ENCODE measurements at places on chromosomes 1 and 21.

GRCh38 chr1:173392895-173393658, 84.1 kb upstream of the PRDX6 start:
- DNase-seq: no peak

- peak; percentile 49 for DNase-seq
These were observed 3.2 kb upstream of the SAMD13 start for GRCh38 chr1:84298328-84298683.

DNA sequence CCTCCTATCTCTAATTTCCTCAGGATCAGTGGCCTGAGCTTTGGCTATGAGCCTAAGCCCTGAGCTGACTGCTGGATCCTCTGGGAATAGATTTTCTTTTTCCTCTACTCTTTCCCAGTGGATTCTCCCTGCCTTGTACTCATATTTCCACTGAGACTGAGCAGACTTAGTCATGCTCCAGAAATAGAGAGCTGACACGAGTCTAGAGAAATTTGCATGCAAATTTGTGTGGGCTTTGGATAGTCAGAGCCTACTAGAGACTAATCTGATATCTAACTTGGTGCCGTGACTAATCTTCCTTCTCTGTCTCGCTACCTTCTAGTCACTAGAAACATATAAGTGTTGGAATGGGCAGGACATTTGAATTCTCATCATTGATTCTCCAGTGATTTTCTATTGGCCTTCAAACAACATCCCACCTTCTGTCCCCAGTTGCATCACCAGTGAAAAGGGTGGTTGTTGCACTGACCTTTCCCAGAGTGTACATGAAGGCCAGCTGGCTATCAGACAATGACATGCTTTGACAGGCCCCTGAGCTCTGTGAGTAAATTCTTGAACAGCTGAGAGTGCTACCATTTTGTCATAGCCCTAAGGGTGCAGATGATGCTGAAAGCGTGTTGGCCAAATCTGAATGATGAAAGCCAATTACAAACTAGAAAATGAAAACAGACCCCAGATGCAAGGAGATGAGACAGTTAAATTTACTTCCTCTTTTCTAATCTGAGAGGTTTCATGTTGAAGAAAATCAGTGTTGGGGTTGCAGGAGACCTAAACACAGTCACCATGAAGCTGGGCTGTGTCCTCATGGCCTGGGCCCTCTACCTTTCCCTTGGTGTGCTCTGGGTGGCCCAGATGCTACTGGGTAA, at the start of gene FCRLA:
TSS of gene FCRLA (plus strand) at position 748 of the 866 bp plus-strand sequence. CDS start at position 784, 36 bp downstream.
- no peak for DNase-seq

GRCh38 chr1:59124166-59124565, 172.7 kb upstream of the FGGY start:
- DNase-seq: no peak

DNA sequence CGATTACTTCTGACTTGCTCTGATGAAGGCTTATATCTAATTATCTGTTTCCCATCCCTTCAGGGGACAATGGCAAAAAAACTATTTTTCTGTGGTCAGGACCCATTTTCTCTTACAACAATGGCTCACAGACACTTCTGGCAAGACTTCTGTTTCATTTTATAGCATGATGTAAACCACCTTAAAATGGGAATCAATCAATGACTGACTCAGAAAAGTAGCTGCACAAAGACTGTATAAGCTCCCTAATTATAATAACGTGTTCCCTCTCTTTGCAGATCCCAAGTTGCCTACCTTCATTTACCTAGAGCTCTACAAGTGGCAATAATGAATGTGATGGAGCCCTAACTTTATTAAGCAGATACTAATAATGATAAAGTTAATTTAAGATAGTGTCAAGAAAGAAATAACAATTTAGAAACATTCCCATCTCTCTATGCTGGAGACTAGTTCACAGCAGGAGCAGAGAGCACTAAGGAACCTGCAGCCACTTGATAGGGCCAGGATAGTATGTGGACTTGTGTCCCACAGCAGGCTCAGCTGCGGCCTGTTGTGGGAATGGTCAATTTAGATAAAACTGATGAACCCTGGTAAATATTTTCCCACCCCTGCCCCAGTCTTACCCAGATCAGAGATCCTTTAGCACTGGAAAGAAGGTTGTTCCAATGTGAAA, 538 bp downstream of the GBP2 start:
- DNase-seq: no peak

GRCh38 chr1:113442131-113442530, 51.8 kb downstream of the MAGI3 start:
- no peak for DNase-seq

DNA sequence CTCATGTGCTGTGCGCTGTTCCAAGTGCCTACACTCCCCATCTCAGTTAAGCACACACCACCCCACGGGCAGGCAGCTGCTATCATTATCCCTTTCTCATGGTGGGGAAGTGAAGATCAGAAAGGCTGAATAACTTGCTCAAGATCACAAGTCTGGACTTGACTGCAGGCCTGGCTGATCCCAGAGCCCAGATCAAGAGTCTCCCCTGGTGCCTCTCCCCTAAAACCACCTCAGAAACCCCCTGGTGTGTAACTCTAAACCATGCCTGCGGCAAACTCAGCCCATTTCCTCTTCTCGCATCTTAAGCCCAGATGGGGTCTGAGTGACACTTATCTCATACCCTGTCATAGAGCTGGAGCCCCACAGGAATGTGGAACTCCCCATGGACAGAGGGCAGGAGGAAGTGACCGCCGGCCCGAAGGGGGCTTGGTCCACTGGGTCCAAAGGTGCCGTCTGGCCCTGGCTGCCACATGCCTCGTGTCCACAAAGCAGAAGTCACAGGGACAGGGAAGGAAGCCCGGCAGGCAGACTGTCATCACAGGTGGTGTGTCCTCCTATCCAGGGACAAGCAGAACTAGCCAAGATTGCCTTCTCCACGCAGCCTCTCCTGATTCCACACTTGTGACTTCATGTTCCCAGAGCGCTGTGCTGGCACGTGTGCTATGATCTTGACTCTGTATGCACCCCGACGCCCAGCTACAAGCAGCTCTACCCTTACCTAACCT, 92.1 kb downstream of the SYF2 start:
- DNase-seq: no peak

- DNase-seq: no peak
These were observed 55.8 kb downstream of the NAV1 start for GRCh38 chr1:201594575-201595245.

- no peak for DNase-seq
These were observed 1.6 kb upstream of the OR10T2 start for GRCh38 chr1:158400871-158401270.

- no peak for DNase-seq
These were observed 57.8 kb upstream of the RAVER2 start for GRCh38 chr1:64686828-64687724.

DNA sequence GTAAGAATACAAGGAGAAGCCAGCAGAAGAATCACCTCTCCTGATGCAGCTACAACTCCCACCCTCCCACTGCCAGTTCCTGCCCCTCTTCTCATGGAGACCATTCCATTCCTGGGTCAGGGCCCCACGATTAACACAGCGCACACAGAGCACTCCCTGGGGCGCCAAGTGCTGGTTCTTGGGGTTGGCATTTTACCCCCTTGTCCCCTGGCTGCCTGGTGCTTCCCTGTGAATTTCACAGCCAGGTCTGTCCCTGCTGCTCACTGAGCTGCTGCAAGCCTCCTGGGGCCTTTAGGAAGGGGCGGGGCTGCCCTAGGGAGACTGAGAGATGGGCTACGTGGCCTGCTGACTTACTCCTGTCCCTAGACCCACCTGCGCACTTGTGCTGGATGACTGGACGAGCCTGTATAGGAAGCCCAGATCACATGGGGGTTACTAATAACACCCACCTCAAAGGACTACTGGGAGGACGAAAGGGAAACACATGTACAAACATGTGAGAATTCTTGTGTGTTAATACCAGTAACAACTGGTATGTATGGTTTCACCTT, 4.8 kb downstream of the ZNF672 start:
- no peak for DNase-seq

GRCh38 chr1:30684881-30685795, 38.2 kb downstream of the MATN1 start:
- peak; percentile 16 for DNase-seq

GRCh38 chr1:35594005-35594760, 21.1 kb downstream of the TFAP2E start:
- DNase-seq: no peak

GRCh38 chr21:14491269-14491681, 54.8 kb downstream of the SAMSN1 start:
- DNase-seq: no peak

GRCh38 chr1:78090472-78091133, 44.8 kb downstream of the GIPC2 start:
- no peak for DNase-seq

GRCh38 chr1:47113178-47113577, 24.1 kb upstream of the CYP4A22 start:
- DNase-seq: no peak

- no peak for DNase-seq
These were observed 63.3 kb downstream of the USP25 start for GRCh38 chr21:15793109-15793508.

DNA sequence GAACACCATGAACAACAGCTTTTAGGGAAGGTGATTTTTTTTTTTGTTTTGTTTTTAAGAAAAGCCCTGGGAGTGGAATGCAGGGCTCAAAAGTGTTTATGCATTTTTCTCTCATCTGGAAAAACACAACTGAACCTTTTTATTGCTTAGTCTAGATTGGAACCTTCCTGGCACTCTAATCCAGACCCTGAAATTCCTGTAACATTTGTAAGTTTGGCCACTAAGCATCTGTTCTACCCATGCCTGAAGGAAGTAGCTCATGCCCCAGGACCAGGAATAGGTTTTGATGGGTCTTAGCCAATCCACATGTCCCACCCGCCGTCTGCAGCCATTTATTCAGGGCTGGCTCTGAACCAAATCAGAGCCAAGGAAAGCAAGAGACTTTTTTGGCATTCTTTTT, 39.7 kb upstream of the SLC2A1 start:
- DNase-seq: no peak

DNA sequence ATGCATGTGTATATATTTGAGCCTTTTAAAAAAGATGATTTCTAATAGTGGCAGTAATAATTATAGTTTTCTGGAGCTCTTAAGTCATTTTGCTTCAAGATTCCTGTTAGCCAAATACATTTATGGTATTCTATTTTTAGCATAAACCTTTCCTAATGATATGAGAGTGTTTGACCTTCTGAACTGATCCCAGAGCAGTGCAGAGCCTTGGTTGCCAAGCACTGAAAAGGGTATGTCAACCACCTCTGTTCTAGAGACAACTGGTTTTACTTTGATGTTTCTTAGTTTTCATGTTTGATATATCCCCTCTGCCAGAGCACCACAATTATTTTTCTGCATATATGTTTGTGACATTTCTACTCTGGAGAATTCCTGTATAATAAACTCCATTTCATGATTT, 15.1 kb upstream of the KCNA3 start:
- DNase-seq: no peak

DNA sequence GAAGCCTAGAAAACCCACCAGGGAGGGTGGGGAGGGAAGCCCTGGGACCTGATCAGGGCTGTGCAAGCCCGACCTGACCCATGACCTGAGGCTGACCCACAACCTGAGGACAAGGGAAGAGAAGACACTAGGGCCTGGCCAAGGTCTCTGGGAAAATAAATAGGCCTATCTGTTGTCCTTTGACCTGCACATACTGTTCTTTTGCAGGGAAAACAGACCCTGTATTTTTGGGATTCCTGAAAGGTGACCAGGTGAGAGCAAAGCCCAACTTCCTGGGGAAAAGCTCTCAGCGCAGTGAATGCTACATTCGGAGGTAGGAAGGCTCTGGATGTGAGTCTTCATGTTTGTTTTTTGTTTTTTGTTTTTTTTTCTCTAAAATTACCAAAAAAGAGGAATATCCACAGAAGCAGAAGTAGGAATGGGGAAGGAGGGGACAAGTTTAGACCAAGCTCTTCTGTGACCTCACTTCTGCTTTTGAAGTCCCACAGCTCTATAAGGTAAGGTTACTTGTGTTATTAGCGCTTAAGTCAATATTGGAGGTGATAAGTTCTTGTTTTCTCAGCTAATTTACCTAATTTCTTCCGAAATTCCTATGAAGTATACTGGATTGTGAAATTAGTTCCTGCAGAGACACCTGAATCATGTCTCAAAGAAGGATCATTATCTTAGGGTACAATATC, 26.2 kb upstream of the LYST start:
- no peak for DNase-seq

GRCh38 chr1:26851106-26851684, 11.8 kb upstream of the SFN start:
- DNase-seq: no peak

DNA sequence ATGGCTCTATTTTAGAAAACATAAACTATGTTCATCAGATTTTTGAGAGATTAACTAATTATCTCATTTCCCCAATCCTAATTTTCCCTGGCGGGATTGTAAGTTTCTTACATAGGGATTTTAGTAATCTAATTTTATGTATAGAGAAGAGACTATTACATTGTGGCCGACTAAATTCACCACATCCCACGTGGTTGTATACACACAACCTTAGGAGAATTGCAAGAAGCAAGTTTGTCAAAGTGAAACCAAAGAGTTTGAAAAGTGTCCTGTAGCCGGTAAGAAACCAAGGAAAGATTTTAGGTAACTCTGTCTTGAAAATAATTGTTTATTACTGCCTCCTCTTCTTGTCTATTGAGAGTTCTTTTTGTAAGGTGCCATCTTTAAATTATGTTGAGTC, 550.6 kb downstream of the LTN1 start:
- DNase-seq: no peak

- no peak for DNase-seq
These were observed 34.2 kb upstream of the EXO1 start for GRCh38 chr1:241813768-241814320.

GRCh38 chr1:226584164-226584563, 35.6 kb downstream of the STUM start:
- DNase-seq: no peak

Measured in stimulated activated CD4-positive, alpha-beta T cell treated with anti-CD3 and anti-CD28 coated beads, Interleukin-12 subunit alpha, Interleukin-12 subunit beta, amount 100 ng/mL, for 4 hours (primary cell).